Esophagus muscularis mucosa (tissue), 4 donors: ENCODE measurements at places on chromosomes 4 and X.

DNA sequence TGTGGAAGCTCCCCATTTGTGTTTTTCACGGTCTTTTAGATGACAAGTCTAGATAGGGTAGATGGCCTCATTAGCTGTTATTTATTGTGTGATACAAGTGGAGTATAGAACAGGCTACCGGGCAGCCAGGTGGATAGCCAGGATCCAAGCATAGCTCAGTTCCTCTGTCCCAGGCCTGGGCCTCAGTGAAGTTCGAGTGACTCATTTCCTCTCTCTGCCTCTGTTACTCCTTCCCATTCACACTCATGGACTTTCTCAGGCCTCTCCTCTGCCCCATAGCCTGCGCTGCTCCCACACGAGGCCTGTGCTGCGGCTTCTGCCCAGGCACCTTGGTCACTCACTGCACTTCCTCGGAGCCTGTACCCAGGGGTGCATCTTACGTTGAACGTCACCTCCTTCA, 54.5 kb downstream of the TENM3 start:
- DNase-seq, result peak; percentile 86

DNA sequence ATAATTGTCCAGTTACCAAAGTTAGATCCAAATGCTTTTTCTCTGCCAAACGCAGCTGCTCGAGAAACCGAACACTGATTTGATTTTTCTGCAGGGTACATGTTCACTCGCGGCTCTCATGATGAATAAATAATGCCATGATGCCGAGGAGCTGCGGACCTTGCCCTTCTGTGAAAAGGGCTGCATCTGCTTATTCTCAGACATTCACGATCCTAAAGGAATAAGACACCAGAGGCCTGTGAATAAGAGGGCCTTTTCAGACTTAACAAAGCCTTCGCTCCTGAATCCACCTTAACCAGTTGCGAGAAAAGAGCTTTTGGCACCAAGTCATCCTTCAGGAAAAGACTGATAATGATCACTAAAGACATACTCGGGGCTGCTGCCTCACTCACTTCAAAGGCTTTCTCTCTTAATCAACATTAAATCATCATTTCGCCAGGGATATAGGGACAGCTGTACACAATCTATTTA, 147.5 kb downstream of the FBXO8 start:
- no peak for DNase-seq

GRCh38 chr4:158295053-158295452, 84.8 kb downstream of the TMEM144 start:
- DNase-seq, result no peak

GRCh38 chrX:149570668-149571067, 16.6 kb downstream of the MAGEA9B start:
- no peak for DNase-seq

- DNase-seq, result no peak
These were observed 21.8 kb upstream of the BBS12 start for GRCh38 chr4:122710434-122711308.
